ENCODE measurements at places on chromosomes 7 and 10. TPM values are rescaled to one million over a fixed set of nuclear protein-coding genes. Genes with fewer than 3 reads are reported as not detected.

ATAD1 gene
- 25.3 TPM for total RNA-seq

CLRN3 gene
- total RNA-seq, result not detected

KAT6B gene
- total RNA-seq, result 38.4 TPM

TMEM178B gene
- total RNA-seq, result 0.92 TPM

NKX1-2 gene
- total RNA-seq, result not detected

SPDYE9 gene
- not detected for total RNA-seq

SLC26A5 gene
- total RNA-seq, result not detected

GNGT1 gene
- not detected for total RNA-seq

CACNB2 gene
- total RNA-seq, result 4.5 TPM

- no peak for DNase-seq
Measured at GRCh38 chr7:156612930-156613329, 27.6 kb upstream of the RNF32 start.

DNA sequence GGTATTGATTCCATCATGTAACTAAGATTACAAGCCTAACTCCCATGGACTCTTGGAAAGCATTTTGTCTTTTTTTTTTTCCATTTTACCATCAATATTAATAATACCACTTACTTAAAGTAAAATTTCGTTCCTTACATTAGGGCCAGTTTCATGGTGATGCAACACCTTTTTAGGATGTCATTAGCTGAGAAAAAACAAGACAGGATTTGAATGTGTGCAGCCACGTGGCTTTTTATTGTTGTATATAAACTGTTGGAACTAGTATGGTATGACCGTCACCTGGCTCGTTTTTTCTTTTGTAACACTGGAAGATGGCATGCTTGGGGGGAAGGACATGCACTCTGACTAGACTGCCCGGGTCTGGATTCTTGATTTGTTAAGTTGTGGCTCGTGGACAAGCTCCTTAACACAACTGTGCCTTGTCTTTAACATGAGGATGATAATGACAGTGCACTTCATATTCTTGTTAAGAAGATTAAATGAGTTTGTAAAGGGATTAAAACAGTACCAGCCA is 42.1 kb downstream of the ARHGAP21 start:
- DNase-seq, result no peak

DNA sequence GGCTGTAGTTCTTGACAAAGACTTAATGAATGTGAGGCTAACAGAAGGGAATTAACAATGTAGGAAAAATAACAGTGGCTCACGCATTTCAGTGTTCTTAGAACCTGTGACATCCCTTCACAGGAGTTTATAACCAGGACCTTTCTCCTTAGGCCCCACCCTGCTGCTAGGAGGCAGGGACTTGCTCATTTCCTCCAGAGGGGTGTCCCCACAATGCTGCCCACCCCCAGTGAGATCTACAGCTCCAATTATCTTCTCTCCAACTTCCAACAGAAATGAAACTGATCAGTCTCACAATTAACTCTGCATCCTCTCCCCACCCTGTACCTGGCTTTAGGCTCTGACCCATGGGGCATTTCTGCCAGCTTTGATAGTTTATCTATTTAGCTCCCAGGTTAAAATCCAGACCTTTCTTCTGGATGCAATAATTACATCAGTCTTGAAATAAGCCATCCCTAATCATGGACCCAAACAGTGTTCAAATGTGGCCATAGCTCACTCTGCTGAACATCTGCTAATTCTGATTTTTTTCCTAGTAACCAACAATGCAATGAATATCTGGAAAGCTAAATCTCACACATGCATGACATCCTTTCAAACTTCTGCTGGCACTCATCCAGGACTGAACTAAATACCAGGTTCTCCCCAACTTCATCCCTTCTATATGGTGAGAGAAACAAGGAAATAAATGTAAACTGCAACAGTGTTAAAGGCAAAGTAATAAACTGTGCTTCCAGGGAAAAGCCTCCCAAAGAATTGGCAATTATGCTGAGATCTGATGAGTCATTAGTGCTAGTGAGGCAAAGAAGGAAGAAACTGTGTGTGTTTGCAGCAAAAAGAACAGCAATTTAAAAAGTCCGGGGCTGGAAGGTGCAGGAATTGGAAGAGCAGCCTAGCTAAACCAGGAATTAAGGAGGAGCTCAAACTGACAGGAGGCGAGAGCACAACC is 64.6 kb downstream of the HERPUD2 start:
- no peak for DNase-seq

- DNase-seq, result no peak
Measured at GRCh38 chr10:123909866-123910265, 18.3 kb upstream of the CPXM2 start.

- no peak for DNase-seq
Measured at GRCh38 chr7:29929018-29929807, 60.4 kb downstream of the SCRN1 start.

DNA sequence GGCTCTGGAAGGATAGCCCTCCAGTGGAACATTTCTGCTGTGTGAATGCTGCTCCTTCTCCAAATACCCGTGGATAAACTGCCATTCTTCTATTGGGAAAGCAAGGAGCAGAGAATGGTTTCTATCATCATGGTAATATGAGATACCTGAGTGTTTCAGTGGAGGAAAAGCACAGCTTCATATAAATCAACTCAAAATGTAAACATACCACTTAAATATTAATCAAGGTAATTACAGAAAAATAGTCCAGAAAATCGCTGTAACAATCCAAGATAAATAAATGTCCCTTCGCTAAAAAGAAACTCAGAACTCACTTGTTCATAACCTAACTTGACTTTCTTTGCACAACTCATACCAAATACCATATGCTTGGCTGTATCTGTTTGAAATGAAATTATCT is 635.8 kb downstream of the PARD3 start:
- DNase-seq, result no peak

DNA sequence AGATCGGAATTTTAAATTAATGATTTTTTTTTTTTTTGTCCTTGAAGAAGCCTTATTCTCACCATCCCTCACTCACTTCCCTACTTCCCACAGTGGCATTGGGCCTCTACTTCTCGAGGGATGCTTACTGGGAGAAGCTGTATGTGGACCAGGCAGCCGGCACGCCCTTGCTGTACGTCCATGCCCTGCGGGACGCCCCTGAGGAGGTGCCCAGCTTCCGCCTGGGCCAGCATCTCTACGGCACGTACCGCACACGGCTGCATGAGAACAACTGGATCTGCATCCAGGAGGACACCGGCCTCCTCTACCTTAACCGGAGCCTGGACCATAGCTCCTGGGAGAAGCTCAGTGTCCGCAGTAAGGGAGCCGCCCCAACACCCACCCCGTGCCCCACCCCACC is 23.5 kb downstream of the RET start:
- no peak for DNase-seq

GRCh38 chr7:103065667-103066066 is 8.9 kb downstream of the FBXL13 start:
- DNase-seq, result no peak

- no peak for DNase-seq
Measured at GRCh38 chr7:87128861-87129267, 23.4 kb upstream of the DMTF1 start.

DNA sequence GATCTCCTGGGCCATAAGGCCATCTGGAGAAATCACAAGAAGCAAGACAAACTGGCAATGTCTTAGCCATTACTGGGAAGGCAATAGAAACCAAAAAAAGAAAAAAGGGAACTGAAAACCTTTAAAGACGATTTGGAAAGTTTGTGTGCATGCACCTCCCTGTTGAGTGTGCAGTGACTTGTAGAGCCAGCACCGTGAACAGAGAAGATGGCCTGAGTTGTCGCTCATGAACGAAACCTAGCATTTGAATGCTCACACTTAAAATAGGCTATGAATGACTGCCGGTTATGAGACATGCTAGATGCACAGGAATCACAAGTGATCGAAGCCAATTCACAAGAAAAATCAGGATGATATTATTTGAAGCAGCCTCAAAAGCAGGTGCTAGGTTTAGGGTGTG is 151.3 kb upstream of the ADO start:
- DNase-seq, result no peak

- DNase-seq, result no peak
Measured at GRCh38 chr10:17452060-17452841, 2.1 kb downstream of the ST8SIA6 start.

GRCh38 chr7:135181261-135181928 is 10.9 kb upstream of the CYREN start:
- DNase-seq, result no peak

DNA sequence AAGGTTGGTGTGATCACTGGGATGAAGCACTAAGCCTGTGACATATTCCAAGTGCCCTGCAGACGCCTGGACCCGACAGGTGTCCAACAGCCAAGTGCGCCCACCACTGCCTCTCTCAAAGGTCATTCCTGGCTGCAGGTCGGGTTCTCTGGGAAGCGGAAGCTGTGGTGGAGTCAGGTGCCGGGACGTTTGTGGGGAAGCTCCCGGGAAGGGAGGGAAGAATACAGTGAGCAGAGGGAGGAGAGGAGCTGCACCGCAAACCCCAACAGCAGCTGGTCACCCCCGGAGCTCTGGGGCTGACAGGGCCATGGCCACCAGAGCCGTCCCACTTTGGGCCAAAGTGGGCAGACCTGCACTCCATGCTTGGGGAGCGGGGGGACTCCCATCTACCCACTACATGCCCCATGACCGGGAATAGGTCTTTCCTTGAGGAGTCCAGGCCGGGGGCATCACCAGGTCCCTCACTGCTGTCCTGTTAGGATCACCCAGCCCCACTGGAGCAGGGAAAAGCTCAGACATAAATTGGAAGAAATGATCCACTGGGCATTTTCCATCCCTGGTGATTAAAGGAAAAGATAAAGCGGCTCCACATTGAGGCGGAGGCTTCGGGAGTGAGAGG is 84.5 kb upstream of the PPP2R2D start:
- DNase-seq, result no peak

DNA sequence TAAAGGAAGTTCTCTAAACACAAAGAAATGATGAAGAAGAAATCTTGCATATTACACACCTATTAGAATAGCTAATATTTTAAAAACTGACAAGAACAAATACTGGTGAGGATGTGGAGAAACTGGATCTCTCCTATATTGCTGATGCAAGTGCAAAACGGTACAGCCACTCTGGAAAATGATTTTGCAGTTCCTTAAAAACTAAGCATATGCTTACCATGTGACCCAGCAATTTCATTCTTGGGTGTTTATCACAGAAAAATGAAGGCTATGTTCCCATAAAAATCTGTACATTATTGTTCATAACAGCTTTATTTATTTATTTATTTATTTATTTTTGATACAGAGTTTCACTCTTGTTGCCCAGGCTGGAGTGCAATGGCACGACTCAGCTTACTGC is 14.9 kb upstream of the PLEKHA1 start:
- no peak for DNase-seq

All from thoracic aorta (tissue), 2 donors.